ENCODE measurements at places on chromosomes 5 and 9. TPM values are rescaled to one million over a fixed set of nuclear protein-coding genes. Genes with fewer than 3 reads are reported as not detected.

SYK gene
- 3.7 TPM for total RNA-seq

GRM6 gene
- total RNA-seq = not detected

FGFR4 gene
- total RNA-seq = 84.8 TPM

MAP1B gene
- 36.4 TPM for total RNA-seq

SEMA6A gene
- 32.7 TPM for total RNA-seq

TPPP gene
- 3.9 TPM for total RNA-seq

AGPAT2 gene
- total RNA-seq = 12.6 TPM

SLC36A2 gene
- total RNA-seq = 0.04 TPM

PCDHGA6 gene
- total RNA-seq = 3.5 TPM
